ENCODE measurements at places on chromosomes 12 and 14.

DNA sequence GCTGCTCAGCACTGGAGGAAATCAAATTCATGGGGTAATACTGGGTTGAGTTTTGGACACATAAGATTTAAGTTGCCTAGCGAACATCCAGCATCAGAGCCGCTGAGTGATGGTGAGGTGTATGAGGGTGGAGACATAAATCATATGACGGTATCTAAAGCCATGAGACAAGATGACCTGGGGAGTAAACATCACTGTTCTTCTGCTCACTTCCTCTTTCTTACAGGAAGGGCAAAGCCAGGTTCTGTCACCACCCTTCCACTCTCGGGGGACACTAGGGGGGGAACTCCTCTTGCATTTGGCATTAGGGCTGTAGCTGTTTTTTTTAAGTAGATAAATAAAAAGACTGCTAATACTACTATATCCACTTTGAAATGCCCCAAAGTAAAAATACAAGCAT, 24.0 kb downstream of the PRDM4 start:
- DNase-seq, result no peak

DNA sequence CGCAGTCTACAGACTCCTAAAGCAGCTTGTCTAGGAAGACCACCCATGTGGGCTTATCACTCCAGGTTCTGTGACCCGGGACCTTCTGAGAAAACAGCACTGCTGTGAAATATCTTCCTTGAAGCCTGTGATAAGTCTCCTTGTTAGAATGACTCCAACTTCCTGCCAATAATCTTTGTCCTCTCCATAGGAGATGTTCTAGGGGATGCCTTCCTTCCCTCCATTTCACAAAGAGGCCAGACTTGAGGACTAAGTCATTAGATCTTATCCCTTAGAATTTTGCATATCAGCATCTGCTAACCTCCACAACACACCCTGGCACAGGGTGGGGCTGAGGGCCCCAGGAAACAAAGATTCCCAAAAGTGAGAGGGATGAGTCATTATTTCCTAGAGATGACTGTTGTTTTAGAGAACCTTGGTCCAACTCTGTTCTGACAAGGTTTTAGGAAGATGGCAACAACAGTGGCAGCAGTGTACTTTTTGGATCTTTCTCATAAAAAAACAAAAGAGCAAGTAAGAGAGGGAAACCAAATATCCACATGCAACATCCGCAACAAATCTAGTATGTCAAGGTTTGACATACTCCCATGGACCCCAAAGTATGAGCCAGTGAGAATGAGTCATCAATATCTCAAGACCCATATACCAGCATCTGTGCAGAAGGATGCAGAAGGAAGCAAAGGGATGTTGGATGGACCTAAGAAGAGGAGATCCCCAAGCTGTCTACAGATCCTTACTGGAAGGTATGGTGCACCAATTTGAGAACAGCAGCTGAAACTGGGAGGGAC, 6.0 kb downstream of the LTB4R start:
- no peak for DNase-seq

DNA sequence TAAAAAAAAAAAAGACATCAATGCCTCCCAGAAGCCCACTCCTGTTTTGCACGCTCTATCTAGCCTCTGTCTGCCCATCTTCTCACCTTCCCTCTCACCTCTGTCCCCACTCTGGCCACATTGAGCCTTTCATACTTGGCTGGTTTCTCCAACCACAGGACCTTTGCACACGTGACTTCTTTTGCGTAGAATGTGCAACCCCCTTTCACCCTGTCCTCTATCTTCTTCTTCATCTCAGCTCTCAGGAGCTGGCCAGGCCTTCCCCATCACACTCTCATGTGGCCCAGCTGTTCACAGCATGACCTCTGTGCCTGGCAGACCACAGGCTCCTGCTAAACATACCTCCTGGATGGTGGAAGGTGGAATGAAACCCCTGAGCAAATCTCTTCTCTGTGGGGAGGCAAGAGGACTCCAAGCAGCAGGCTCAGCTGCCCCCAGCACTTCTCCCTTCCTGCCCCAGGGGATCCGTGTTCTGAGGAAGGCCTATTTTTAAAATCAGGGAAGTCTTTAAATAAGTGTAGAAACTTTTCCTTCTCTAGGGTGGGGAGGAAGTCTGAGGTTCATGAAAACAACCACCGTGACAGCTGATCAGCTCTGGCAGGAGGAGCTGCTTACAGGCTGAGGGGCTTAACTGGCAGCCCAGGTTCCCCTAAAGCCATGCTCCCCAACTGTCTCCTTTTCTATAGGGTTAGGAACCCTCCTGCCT, 11.6 kb downstream of the HVCN1 start:
- DNase-seq, result no peak

- DNase-seq, result no peak
Measured at GRCh38 chr14:100747021-100747586, 20.4 kb downstream of the DLK1 start.

DNA sequence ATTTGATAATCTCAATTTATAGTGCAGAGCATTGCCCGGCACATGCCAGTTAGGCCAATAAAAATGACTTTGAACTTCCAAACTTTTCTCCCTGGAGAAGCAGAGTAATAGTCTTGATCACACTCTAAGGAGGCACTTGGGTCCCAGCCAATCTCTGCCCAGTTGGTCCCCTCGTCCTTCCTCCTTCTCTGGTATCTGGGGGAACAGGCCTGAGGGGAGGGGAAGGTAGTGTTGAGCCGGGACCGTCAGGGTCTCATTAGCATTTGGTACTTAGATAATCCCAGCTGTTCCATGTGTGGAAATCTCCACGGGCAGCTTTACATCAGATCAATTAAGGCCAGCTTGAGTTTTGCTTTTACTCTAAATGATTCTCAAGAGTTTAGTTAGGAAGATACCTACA, 70.1 kb downstream of the ZNF641 start:
- no peak for DNase-seq

DNA sequence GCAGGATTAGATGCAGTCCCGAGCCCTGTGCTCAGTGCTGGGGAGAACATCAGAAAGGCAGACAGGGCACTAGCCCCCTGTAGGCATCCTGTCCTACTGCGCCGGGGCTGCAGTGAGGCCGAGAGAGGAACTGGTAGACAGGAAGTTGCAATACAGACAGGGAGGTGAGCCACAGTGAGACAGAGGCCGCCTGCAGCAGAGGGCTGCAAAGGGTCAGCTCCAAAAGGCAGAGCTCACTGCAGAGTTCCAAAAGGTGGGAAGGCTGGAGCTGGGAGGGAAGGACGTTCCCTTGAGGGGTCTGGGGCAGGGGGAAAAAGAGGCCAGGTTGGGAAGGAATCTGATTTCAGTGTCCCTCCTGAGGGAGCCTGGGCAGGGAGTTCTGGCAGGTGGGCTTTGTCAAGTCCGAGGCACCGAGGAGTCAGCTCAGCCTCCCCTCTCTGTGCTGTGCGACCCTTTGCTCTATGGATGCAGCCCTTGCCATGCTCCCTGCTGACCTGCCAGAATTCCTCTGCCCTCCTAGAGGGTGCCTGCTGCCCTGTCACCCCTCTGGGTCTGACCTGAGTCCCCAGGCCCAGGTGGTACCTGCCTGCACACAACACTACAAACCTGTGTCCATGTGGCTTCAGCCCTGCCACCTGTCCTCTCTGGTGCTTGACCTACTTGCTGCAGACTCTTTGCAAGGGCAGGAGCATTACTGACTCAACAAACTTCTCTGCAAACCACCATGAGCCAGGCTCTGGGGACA, 63.5 kb downstream of the PRMT8 start:
- no peak for DNase-seq

DNA sequence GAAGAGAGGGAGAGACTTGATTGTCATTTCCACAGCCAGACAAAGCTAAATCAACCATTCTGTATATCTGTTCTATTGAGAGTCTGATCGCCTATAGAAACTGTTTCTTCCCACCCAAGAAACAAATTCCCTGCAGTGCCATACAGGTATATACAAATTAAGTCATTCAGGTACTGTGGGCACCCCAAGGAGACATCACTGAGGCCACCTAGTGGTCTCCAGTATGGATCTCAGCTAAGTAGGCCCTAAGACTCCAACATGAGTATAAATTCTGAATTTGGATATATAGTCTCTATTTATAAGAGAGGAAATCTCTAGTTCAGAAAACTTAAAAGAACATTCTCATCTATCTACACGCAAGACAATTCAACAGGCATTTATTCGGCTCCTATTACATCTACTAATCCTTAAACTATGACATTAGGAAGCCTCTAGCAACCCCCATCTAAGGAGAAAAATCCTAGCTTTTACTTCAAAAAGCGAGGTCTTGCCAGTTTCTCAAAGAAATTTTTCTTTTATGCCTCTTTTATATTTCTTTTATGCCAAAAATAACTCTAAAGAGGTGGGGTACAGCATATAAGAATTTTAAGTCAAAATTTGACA, 62.6 kb downstream of the DCAF5 start:
- no peak for DNase-seq
